CD4-positive, alpha-beta T cell treated with Interleukin-6 at 100 ng/mL for 8 hours (primary cell): ENCODE measurements at places on chromosomes 13 and 19.

DNA sequence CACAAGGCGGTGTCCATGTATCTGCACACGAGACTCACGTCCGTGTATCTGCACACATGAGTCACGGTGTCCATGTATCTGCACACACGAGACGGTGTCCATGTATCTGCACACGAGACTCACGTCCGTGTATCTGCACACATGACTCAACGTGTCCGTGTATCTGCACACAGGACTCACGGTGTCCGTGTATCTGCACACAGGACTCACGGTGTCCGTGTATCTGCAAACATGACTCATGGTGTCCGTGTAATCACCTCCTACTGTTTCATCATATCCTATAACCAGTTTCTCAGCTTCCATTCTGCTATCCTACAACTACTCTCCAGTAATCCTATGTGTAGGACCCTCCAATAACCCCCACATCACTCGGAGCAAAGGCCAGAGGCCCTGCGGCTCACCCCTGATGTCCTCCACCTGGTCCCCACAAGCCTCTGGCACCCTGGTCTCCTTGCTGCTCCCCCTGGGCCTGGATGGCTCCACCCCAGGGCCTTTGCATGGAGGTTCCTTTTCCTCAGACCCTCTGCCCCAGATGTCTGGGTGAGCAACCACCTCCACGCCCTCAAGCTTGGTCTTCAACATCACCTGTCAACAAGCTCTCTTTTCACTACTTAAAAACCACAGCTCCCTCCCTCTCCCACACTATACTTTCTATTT, 2.5 kb upstream of the TMEM255B start:
- DNase-seq = no peak

- no peak for DNase-seq
These were observed 122.2 kb downstream of the KDM4B start for GRCh38 chr19:5091018-5091683.

DNA sequence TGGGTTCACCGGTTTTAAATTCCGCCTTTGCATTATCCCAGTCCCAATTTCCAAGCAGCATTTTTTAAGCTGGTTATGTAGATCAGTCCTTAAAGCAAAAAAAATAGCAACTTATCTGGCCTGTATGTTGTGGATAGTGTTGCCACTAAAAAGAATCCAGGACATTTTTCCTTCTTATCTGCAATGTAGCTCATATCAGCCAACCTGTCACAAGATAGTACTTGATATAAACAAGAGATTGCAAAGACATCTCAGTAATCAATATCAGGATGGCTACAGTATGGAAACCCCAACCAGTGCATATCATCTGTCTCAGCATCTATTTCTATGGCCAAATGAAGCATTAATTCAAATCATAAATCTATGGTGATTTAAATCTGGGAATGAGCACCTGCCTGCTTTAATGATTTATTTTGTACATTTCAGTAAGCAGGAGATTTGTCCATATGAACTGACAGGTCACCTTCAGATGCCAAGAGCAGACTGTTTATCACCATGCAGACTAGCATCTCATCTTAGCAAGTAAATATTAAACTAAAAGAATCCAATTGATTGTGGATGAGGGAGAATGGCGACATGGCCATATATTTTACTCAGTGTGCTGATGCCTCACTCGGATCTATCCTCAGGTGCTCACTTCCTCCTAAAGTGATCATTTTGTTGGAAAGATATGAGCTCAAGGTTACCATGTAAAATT, 240.4 kb downstream of the DACH1 start:
- DNase-seq = no peak

DNA sequence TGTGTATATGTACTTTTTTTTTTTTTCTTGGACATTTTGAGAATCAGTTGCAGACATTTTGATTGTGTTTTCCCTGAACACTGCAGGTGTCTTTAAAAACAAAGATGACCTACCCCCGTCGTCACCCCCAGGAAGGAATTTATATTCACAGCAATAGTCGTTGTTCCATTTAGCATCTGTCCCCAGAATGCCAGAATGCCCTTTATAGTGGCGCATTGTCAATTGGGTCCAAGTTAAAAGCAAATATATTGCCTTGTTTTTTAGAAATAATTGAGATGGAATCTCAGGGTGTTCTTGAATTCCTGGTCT, 1.8 kb upstream of the RNF225 start:
- no peak for DNase-seq

DNA sequence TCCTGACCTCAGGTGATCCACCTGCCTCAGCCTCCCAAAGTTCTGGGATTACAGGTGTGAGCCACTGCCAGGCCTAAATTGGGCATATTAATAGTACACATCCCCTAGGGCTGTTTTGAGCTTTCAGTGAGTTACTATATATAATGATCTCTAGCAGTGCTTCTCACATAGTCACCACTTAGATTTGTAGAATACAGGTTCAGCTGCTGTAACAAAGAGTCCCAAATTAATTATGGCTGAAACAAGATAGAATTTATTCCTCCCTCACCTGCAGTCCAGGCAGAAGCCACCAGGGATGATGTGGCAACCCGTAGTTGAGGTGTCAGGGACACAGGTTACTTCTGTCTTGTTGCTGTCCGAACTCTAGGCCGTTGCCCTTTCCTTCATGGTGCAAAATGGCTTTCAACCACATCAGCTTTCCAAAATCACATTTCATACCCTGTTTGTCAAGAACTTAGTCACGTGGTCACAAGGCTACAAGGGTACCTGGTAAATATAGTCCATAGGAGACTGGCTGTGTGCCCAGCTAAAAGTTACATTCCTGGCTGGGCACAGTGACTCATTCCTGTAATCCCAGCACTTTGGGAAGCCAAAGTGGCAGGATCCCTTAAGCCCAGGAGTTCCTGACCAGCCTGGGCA, 2.9 kb downstream of the PROSER3 start:
- no peak for DNase-seq

DNA sequence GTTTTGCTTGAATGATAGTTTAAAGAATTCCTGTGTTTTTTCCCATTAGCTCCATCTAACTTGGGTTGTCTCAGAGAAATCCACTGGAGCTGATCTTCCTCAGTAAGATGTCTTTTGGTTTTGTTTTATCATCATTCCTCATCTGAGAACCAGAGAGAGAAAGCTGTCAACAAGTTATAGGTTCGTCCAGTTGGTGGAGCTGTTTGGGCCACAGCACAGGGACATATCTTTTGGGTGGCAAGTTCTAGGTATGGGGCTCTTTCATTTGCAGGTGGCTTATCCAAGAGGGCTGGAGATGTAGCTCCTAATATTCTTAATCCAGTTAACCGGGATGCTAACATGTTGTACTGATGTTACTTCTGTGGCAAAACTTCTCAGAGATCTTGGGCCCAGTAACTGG, 174.2 kb downstream of the KCNRG start:
- DNase-seq = no peak

GRCh38 chr13:76826527-76826926, 59.7 kb downstream of the KCTD12 start:
- DNase-seq = no peak

GRCh38 chr13:74066937-74067336, 67.3 kb downstream of the KLF12 start:
- no peak for DNase-seq

- no peak for DNase-seq
These were observed 17.5 kb downstream of the LATS2 start for GRCh38 chr13:21043898-21044297.

GRCh38 chr13:22757530-22758120, 423.2 kb upstream of the SGCG start:
- no peak for DNase-seq

GRCh38 chr19:6988257-6988656, 33.0 kb downstream of the MBD3L2B start:
- no peak for DNase-seq

DNA sequence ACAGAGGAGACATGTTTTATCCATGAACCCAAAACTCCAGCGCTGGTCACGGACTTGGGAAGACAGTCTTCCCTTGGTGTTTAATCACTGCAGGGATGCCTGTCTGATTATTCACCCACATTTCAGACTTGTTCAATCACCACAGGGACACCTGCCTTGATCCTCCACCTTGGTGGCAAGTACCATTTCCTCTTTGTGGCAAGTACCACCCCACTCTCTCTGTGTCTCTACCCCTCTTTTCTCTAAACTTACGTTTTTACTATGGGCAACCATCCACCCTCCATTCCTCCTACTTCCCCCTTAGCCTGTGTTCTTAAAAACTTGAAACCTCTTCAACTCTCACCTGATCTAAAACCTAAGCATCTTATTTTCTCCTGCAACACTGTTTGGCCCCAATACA, 16.8 kb downstream of the ZNF83 start:
- no peak for DNase-seq

- DNase-seq = no peak
These were observed 172.2 kb downstream of the COL4A1 start for GRCh38 chr13:110134801-110135200.

- no peak for DNase-seq
These were observed 10.7 kb downstream of the SYMPK start for GRCh38 chr19:45852145-45852750.

GRCh38 chr13:106981051-106981450, 413.1 kb upstream of the ARGLU1 start:
- no peak for DNase-seq

DNA sequence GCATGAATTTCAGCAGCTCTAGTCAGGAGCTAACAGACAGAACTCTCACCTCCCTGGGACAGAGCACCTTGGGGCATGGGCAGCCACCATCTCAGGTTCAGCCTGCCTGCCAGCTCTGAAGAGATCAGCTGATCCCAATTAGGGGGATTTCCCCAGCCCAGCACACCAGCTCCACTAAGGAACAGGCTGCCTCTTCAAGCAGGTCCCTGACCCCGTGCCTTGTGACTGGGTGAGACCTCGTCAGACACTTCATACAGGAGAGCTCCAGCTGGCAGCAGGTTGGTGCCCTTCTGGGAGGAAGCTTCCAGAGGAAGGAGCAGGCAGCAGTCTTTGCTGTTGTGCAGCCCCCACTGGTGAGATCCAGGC, 84.5 kb upstream of the UFM1 start:
- no peak for DNase-seq

GRCh38 chr13:90696656-90697055, 650.8 kb upstream of the MIR17HG start:
- no peak for DNase-seq

GRCh38 chr19:18424890-18425514, 5.8 kb downstream of the SSBP4 start:
- DNase-seq = no peak

DNA sequence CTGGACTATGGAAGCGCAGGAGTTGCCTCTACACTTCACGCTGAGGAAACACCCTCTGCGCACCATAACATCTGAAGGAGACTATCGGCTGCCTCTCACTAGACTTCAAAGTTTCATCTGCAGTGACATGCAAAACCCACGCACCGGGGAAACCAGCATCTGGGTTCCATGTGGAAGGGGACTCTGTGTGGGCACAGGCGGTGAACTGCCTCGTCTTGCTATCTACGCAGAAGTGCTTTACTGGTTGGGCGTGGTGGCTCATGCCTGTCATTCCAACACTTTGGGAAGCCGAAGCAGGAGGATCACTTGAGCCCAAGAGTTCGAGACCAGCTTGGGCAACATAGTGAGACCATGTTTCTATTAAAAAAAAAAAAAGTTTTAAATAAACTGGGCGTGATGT, 116.4 kb downstream of the STK24 start:
- no peak for DNase-seq

DNA sequence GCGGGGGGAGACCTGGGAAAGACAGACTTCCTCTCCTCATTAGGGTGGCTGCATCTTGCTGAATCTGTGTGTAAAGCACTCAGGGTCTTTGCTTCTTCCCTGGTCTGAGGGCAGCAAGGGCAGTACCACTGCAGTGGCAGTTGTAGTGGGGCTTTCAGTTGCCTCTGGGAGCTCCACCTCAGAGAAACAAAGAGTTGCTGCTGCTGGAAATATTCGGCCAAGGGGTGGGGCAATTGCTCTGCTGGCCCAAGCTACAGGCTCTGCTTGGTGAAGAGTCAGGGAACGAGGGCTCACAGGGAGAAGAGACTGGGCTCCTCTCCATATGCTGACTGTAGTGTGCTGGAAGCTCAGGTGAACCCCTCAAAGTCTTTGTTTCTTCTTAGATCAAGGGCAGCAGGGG, 52.5 kb downstream of the POSTN start:
- no peak for DNase-seq
